ENCODE measurements at places on chromosomes 3 and 15. TPM values are rescaled to one million over a fixed set of nuclear protein-coding genes. Genes with fewer than 3 reads are reported as not detected.

Gene GADL1
- not detected for total RNA-seq

Gene SERINC4
- not detected for total RNA-seq

Gene PLA2G4E
- total RNA-seq: not detected

Gene LMOD3
- not detected for total RNA-seq

Gene FSIP1
- 2.0 TPM for total RNA-seq

Gene PCYT1A
- total RNA-seq: 82.0 TPM

Gene PARP15
- not detected for total RNA-seq

Gene DPPA4
- not detected for total RNA-seq

Gene GP5
- total RNA-seq: not detected

Gene GOLGA8Q
- not detected for total RNA-seq

Gene CD200R1
- 0.67 TPM for total RNA-seq

Gene CLDN16
- total RNA-seq: not detected

Gene PROK2
- not detected for total RNA-seq

Gene GPR176
- 59.6 TPM for total RNA-seq

Gene CCR1
- not detected for total RNA-seq

Gene PKM
- total RNA-seq: 3,839 TPM

DNA sequence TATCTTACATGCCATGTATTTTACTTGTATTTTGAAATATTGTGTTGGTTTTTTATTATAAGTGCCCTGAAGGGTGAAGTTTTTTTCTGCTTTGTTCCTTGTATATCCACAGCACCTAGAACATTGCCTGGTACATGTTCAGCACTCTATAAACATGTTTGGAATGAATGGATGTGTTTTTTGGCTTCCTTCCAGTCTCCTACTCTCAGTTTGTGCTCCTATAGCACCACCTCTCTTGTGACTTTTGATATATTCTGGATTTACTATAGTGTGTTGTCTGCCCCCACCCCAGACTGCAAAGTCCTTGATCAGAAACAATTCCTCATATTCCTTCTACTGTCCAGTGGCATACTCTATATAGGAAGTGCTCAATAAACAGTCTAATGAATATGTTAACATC, 60.6 kb downstream of the PLCL2 start:
- DNase-seq: no peak

GRCh38 chr3:130658678-130659077, 88.0 kb downstream of the PIK3R4 start:
- peak; percentile 88 for DNase-seq

GRCh38 chr3:56282341-56282740, 185.9 kb downstream of the ERC2 start:
- DNase-seq: no peak

GRCh38 chr15:47136236-47136635, 581.1 kb upstream of the SEMA6D start:
- no peak for DNase-seq

GRCh38 chr15:61195116-61196002, 33.7 kb downstream of the RORA start:
- no peak for DNase-seq

DNA sequence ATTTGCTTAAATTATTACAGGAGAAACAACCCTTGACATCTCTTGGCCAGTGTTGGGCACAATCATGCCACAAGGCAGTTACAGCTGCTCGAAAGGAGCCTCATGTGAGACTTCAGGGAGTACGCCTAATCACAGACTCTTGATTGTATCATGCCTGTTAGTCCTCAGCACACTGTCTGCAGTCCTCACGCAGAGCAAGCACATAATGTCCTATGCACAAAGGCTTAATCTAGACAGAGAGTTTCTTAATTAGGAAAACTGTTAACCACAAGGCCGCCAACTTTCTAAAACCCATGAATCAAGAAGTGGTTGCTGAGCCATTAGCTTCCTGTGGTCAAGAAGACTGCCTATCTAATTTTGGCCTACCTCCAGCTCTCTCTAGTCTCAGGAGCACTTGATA, 172.0 kb downstream of the UNC13C start:
- no peak for DNase-seq

DNA sequence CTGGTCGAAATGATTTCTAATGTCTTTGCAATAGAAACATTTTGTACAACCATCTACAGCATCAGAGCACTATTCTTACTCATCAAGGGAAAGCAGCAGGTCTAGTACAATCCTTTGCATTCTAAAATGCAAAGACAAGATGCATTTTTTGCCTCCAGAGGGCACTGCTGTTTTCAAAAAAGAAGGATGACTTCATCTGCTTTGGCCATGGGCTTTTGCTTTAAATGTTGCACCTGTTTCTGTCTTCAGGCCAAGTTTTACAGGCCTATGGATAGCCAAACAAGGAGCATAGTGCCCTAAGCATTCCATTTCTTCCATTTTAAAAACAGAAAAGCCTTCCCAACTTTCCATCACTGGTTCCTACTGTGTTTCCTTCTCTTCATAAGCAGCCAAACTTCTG, 3.4 kb downstream of the PARP9 start:
- DNase-seq: peak; percentile 4

GRCh38 chr3:60304112-60304511, 947.1 kb downstream of the FHIT start:
- DNase-seq: no peak

DNA sequence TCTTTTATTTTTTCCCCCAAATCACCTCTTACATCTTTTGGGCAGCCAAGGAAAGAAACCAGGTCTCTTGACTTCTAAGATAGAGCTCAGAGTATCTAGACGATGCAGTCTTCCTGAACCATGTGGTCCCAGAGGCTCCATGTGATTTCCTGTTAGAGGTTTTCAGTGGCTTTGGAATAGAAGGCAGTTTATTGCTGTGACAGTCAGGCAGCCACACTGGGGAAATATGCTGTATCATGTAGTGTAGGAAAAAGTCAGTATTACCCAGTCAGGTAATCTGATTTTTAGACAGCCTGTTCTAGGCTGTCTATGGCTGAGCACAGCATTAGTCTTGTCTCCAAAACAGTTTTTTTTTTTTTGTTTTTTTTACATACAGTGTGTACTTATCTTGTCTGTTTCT, 294.3 kb downstream of the THSD4 start:
- DNase-seq: no peak

DNA sequence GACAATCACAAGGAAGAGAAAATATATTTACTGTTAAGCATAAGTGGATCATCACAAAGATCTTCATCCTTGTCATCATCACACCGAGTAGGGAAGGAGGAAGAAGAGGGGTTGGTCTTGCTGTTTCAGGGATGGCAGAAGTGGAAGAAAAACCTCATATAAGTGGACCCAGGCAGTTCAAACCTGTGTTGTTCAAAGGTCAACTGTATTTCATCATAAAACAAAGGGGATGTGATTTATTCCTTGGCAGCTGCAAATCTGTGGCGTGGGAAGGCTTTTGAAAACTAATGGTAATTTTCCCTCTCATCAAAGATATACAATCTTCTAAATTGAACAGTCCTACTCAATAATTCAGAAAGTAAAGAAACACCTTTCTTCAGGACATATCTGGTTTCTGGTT, 129.9 kb upstream of the ABI3BP start:
- no peak for DNase-seq

GRCh38 chr3:129684270-129684669, 77.8 kb upstream of the PLXND1 start:
- no peak for DNase-seq

- peak; percentile 33 for DNase-seq
These were observed 87.2 kb upstream of the TNFAIP8L3 start for GRCh38 chr15:51181905-51182304.

DNA sequence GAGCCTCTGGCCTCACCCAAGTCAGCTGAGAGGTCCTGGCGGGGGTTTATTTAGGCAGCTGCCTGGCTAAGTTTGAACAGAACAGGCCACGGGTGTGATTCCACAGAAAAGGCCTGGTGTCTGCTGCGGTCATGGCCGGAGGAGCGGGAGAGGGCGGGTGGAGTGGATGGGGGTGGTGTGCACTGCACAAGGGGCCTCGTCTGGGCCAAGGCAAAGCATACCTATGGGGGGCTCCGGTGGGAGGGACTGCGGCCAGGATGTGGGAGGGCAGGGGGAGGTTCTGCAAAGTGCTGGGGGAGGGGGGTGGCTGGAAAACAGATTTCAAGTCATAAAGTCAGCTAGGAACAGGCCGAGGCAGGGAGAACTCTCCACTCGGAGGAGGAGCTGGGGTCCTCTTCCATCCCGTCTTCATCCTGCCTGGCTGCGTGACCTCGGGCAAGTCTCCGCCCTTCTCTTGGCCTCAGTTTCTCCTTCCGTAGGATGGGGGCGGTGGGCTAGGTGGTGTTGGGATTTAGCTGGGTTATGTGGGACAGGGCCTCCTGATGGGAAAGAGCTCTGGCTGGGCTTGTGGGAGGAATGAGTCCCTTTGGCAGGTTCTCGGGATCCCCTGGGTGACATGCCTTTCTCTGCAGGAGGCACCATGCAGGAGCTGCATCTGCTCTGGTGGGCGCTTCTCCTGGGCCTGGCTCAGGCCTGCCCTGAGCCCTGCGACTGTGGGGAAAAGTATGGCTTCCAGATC, 878 bp downstream of the ISLR start:
- no peak for DNase-seq

- DNase-seq: peak; percentile 35
These were observed 38.4 kb downstream of the HHLA2 start for GRCh38 chr3:108334701-108335100.

- no peak for DNase-seq
These were observed 64.3 kb downstream of the SLC49A4 start for GRCh38 chr3:122859021-122859805.

- DNase-seq: peak; percentile 53
These were observed 410 bp downstream of the LRRC49 start for GRCh38 chr15:70892912-70893560.

- DNase-seq: no peak
These were observed 9.4 kb upstream of the P2RY1 start for GRCh38 chr3:152825566-152825965.

DNA sequence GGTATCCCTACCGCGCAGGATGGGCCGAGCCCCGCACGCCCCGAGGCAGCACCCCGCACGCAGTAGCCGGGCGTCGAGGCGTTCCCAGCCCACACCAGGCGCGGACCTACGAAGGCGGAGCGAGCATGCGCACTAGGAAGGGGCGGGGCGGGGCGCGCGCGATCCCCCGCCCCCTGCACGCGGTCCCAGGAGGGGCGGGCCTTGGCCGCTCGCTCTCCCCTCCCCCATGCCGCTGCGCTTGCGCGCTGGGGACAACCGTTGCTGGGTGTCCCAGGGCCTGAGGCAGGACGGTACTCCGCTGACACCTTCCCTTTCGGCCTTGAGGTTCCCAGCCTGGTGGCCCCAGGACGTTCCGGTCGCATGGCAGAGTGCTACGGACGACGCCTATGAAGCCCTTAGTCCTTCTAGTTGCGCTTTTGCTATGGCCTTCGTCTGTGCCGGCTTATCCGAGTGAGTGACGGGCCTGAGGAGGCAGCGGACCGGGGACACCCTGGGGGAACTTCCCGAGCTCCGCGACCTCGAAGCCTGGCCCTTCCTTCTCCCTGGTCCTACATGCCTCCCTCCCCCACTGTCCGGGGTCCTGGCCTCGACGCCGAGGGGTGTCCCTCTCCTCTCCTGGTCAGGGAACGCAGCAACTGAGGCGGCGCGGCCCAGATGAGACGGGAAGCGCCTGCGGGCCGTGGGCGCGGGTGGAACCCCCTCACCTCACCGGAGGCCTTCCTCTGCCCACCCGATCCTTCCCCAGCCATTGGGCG, at the start of gene SPESP1:
TSS of gene SPESP1 (plus strand) at position 258 of the 755 bp plus-strand sequence. CDS start at position 387, 129 bp downstream.
- DNase-seq: no peak

DNA sequence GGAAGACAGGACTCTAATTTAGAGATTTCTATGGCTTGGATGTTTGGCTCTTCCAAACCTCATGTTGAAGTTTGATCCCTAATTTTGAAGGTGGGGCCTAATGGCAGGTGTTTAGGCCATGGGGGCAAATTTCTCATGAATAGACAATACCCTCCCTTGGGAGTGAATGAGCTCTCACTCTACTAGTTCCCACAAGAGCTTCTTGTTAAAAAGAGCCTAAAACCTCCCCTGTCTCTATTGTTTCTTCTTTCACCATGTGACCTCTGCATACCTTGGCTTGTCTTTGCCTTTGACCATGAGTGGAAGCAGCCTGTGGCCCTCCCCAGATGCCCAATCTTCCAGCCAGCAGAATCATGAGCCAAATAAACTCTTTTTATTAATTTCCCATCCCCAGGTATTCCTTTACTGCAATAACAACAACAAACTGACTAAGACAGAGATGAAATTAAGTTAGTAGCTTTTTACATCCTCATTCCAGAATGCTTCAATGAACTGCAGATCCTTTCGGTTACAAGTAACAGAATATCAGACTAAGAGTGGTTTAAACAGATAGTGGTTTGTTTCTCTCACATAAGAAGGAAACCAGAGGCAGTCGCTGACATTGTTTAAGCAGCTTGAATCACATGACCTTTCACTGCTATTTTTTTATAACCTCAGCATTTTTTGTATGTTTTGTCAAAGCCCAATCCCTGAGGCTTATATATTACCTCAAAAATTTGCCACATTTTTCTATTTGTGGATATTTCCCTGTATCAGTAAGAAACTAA, 1013.3 kb upstream of the SEMA6D start:
- DNase-seq: no peak

- no peak for DNase-seq
These were observed 57.3 kb downstream of the LINGO1 start for GRCh38 chr15:77575203-77575934.

- DNase-seq: no peak
These were observed 62.4 kb upstream of the NPHP3 start for GRCh38 chr3:132784502-132785025.

DNA sequence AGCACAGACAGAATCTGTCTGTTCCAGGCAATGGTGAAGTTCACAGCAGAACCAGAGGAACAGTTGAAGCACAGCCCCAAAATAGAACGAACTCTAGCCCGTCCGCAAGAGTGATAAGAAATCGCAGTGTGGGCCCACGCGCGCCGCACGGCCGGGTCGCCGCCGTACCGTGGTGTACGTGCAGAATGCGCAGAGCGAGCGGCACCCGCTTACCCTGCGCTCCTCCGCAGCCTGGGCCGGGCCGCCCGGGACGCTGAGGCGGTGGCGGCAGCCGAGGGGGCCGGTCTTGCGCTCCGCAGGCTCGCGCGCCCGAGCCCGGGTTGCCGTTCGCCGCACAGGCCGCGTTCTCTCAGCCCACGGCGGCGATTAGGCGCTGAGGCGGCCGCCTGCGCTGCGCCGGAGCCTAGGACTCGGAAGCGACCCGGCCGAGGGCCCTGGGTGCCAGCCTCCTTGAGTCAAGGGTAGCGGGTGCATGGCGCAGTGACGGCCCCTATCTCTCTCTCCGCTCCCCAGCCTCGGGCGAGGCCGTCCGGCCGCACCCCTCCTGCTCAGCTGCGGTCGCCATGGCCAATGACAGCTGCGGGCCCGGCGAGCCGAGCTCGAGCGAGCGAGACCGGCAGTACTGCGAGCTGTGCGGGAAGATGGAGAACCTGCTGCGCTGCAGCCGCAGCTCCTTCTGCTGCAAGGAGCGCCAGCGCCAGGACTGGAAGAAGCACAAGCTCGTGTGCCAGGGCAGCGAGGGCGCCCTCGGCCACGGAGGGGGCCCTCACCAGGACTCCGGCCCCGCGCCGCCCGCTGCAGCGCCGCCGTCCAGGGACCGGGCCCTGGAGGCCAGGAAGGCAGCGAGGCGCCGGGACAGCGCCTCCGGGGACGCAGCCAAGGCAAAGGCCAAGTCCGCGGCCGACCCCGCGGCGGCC, 20.5 kb downstream of the WDR73 start:
- peak; percentile 70 for DNase-seq

DNA sequence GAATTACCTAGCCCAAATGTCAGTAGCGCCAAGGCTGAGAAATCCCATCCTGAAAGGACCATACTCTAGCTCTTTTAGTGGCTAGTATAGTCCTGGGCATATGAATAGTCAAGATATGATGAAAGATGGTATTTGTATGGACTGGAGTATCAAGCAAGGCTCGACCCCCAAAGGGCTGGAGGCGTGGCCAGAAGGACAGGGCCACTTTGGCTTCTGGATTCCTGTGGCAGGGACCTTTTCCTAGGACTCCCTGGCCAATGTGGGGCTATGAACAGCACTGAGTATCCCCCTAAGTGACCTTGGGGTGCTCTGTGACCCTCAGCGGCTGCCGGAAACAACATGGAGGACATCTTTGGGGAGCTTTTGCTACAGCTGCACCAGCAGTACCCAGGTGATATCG, 6.0 kb downstream of the MPI start:
- no peak for DNase-seq

Measured in MG63 (cell line).